ENCODE measurements at places on chromosomes 11 and 22. TPM values are rescaled to one million over a fixed set of nuclear protein-coding genes. Genes with fewer than 3 reads are reported as not detected.

GRCh38 chr11:73141031-73141308 is 1.1 kb downstream of the FCHSD2 start:
- DNase-seq: no peak

Gene TYR
- not detected for total RNA-seq

DNA sequence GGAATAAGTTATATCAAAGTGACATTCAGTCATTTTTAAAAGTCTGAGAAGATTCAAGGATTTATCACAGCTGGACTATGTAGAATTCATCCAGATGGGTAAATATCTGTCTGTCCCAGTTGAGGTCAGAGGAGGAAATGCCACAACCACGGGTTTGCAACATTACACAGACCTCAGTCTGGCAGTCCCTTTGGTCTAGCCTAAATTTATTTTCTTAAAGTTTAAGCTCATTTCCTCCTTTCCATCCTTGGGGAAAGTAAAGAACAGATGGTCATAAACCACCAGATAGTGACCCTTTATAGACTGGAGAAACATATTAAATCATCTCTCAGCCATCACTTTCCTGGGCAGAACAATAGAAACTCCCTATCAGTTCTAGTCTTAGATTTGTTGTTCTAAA is 238.4 kb upstream of the DDI1 start:
- DNase-seq: no peak

Gene MCM5
- total RNA-seq: 31.5 TPM

Gene PPP1R14B
- 634 TPM for total RNA-seq

- no peak for DNase-seq
Measured at GRCh38 chr11:34056672-34057071, 5.1 kb downstream of the CAPRIN1 start.

Gene CSRP3
- total RNA-seq: not detected

GRCh38 chr11:7485186-7486097 is at the start of gene OLFML1:
Gene OLFML1, plus strand, starts transcription at chr11:7485506. Its CDS starts 370 bp downstream, at chr11:7485876.
- DNase-seq: no peak

DNA sequence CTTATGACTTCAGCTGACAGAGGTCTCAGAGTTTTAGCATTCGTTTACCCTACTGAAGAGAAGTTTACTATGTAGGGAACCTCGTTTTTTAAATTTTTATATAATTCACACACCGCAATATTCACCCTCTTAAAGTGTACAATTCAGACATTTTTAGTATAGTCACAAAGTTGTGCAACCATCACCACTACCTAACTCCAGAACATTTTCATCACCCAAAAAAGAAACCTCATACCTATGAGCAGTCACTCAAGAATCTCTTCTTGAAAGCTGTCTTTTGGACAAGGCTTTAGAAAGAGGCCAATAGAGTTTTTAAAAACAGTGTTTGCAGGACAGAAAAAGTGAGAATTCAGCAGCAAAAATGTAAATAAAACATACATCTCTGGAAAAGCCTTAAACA is 39.5 kb upstream of the CLNS1A start:
- DNase-seq: no peak

DNA sequence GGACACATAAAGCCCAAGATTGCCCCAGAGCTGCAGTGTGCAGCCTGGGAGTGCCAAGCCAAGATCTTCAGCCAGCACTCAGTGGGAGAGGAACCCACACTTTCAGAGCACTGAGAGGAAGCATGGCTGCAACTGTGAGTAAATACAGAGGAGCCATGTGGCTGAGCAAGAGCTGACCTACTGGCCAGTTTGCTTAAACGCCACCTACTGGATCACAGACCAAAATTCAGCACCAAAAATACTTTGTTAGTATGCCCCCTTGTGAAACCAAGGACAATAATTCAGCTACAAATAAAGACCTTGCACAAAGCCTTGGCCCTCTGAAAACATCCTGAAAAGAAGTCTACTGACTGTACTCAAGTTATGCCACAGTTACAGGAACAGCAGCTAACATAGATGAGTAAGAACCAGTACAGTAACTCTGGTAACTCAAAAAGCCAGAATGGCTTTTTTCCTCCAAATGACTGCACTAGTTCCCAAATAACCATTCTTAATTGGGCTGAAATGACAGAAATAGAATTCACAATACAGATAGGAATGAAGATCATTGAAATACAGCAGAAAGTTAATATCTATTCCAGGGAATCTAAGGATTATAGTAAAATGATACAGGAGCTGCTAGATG is 10.1 kb upstream of the OR4A15 start:
- no peak for DNase-seq
